ENCODE measurements at places on chromosomes 2 and 18. TPM values are rescaled to one million over a fixed set of nuclear protein-coding genes. Genes with fewer than 3 reads are reported as not detected.

DNA sequence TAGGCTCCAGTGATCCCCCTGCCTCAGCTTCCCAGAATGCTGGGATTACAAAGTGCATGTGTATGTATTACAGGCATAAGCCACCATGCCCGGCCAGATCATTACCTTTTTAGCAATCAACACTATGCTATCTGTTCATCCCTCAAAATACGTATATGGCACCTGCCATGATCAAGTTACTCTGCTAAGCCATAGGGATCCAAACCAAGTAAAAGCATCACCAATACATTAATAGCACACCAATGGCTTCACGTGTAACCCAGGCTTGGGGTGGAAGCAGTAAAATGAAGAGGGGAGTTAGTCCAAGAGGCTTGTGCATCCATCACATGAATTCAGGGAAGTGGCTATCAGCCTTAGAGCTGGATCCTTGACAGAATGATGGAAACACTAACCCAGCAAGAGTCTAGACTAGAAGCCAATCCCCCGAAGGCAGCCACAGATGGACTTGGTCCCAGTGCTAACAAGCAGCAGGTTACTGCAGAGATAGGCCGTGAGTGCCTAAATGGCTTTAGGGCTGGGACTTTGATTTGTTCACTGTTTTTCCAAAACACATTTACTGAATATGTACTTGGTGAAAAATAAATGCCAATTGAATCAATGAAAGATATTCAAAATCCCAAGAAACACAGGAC is 11.3 kb downstream of the HDLBP start:
- DNase-seq = no peak

DNA sequence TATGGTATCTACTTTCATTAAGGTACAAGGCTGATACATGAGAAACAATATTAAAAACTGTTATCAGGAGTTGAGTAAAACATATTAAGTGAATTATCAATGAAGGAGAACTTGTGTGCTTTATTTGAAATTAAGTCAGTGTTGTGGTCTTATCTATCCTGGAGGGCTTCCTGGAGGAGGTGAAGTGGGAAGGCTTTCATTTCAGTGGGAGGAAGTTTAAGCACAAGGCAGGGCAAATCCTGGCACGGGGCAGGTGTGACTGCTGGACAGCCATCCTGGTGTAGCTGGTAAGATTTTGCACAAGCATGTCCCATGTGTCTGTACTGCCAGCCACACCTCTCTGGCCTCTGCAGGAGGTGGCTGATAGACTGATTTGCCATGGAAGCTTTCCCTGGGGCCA is 159.7 kb upstream of the SKOR2 start:
- no peak for DNase-seq

DNA sequence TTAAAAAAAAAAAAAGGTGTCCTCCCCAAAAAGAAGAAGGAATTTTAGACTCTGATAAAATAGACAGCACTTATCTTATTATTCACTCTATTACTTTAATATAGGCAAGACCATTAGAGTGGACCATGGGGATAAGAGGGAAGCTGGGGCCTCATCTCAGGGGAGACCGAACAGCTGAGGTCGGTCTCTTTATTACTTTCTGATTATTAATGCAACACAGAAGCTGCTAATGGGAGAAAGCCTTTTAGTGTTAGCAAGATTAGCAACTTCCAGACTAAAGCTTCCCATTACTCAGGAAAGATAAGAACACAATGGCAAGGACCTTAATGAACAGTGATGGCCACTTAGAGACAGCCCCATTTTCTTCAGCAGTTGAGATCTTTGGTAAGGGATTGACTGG is 135.5 kb downstream of the TMEFF2 start:
- DNase-seq = no peak

DNA sequence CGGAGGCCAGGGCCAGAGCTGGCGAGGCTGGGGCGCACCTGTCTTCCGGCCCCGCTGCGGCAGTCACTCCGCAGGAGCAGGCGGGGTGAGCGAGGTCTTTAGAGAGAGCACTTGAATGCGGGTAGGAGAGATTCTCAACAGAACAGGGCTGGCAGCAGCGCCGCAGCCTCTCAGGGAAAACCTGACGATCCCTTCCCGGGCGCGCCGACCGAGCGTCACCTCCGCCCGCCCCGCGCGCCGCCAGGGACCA is 526 bp downstream of the PRKRA start:
- DNase-seq = no peak

DNA sequence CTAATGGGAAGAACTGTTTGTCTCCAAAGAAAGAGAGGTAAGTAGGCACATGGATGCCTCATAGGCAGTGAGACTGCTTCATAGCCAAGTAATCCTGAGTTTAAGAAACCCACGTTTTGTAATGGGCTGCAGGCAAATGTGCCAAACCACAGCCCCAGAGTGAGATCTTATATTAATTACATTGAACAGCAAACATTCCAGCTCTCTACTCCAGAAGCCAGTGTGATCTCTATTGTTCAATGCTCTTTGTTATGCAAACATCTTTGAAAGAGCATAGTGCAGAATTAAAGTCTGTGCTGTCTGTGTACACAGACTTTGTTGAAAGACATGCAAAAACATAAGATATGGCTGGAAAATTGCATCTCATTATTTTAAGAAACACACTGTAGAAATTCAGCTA is 720.8 kb upstream of the REG3G start:
- DNase-seq = no peak

- no peak for DNase-seq
Measured at GRCh38 chr2:143514413-143514812, 385.2 kb downstream of the ARHGAP15 start.

- DNase-seq = no peak
Measured at GRCh38 chr18:55523001-55523400, 65.0 kb downstream of the TCF4 start.

DNA sequence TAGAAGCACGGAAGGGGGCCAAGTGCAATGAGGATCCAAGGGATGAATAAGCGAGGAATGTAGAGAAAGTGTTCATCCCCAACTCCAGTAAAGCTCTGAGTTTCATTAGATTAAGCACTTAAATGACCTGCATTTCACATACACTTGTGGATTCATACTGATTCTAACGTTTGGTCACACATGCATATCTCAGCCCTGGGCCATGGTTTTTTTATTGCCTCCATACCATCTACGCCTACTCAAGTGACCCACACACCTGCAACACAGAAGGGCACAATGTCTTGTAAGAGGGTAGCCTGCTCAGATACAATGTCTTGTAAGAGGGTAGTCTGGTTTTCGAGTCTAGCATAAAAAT is 566 bp upstream of the MRPS5 start:
- no peak for DNase-seq

DNA sequence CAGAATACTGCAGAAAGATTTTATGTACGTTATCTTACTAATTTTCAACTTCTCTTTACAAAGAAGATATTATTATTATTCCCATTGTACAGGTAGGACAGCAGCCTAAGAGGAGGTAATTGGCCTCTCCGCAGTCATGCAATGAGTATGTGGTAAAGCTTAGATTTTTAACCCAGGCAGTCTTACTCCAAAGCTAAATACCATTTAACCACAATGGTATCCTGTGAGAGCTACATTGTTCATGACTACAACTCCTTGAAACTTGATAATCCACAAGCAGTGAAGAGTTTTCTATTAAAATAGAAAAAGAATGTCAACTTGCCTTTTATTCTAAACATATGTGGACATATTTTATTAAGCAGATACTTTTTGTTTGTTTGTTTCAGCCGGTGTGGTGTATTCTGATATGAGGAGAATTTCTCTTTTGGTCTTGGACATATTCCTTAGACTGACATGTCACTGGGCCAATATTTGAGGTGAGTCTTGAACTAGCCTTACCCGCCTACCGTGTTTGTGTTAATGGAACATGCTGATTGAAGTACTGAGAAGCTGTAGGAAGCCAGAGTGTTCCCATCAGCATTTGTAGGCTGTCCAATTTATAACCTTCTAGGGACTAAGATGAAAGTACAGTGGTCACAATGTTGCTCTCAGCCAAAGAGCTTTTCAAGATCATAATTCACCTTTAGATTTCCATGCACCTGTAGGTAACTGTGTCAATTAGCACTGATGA is 293.9 kb upstream of the DCC start:
- no peak for DNase-seq

- no peak for DNase-seq
Measured at GRCh38 chr2:95060446-95061118, 35.1 kb downstream of the MAL start.

GRCh38 chr2:108833219-108833618 is 46.6 kb downstream of the CCDC138 start:
- no peak for DNase-seq

DAW1 gene
- 31.2 TPM for total RNA-seq

DPP10 gene
- total RNA-seq = 6.7 TPM

PELI1 gene
- total RNA-seq = 48.0 TPM

HK2 gene
- 164 TPM for total RNA-seq

ITGAV gene
- 62.2 TPM for total RNA-seq

Measured in testis (tissue), 5 donors.